8988T (cell line): ENCODE measurements at places on chromosomes 3 and 15.
A peak's percentile ranks its signal among the peaks of the same experiment; 100 is the strongest.

- DNase-seq: no peak
Observed at GRCh38 chr3:5312290-5312689, 124.8 kb downstream of the EDEM1 start.

- no peak for DNase-seq
Observed at GRCh38 chr3:102471001-102471400, 36.2 kb downstream of the ZPLD1 start.

- no peak for DNase-seq
Observed at GRCh38 chr3:53142986-53143385, 12.8 kb upstream of the RFT1 start.

- DNase-seq: no peak
Observed at GRCh38 chr3:58520403-58521335, 16.3 kb downstream of the ACOX2 start.

DNA sequence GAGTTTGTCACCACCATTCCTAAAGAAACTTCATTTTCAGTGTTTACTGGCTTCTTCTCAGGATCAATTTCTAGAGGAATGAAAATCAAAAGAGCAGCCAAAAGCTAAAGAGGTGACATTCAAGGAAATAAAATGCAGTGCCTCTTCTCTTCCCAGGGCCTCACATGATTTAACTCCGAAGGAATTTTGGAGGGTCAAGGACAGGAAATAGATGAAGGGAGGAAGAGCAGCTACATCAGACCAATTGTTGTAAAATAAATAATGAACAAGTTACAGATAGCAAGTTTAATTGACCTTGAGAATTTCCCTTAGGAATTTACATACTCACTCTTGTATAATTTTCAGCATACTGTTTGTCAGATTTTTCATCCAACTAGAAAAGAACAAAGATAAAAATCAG, 78.1 kb downstream of the LRRFIP2 start:
- DNase-seq: peak; percentile 20

GRCh38 chr15:44243141-44243540, 45.4 kb upstream of the GOLM2 start:
- no peak for DNase-seq

DNA sequence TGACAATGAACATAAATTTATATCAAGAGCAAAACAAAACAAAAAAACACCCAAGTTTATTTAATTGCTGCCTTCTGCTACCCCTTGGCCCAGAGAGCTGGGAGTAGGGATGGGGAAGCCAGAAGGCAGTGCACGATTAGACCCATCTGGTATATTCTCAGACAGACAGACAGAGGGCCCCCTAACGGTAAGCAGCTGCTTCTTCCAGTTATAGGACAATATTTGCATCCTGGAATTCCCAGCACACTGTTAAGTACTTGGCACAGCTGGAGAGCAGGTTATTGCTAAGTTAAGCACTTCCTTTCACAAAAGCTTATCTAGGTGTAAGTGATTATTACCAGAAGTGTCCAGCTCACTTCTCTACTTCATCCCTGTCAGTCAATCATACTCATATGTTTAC, 39.3 kb downstream of the C2CD4B start:
- DNase-seq: no peak

GRCh38 chr3:134430950-134431445, 54.8 kb downstream of the ANAPC13 start:
- no peak for DNase-seq

- DNase-seq: no peak
Observed at GRCh38 chr3:57224856-57225255, 2.7 kb upstream of the APPL1 start.

- DNase-seq: no peak
Observed at GRCh38 chr3:127867986-127868385, 45.7 kb upstream of the MGLL start.

DNA sequence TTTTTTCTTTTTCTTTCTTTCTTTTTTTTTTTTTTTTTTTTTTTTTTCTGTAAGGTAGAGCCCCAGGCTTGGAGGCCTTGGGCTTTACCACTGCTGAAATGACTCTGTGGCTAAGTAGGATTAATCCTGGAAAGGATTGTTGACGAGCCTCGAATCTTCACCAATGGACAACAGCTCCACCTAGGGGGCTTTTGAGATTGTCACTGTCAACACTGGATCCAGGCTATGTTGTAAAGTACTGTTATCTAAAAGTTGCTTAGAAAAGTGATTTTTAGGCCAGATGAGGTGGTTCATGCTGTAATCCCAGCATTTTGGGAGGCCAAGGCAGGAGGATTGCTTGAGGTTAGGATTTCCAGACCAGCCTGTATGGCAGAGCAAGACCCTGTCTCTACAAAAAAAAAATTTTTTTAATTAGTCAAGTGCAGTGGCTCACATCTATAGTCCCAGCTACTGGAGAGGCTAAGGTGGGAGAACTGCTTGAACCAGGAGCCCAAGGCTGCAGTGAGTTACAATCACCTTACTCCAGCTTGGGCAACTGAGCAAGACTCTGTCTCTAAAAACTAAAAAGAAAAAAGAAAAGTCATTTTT, 41.6 kb downstream of the KLHL18 start:
- DNase-seq: peak; percentile 53

DNA sequence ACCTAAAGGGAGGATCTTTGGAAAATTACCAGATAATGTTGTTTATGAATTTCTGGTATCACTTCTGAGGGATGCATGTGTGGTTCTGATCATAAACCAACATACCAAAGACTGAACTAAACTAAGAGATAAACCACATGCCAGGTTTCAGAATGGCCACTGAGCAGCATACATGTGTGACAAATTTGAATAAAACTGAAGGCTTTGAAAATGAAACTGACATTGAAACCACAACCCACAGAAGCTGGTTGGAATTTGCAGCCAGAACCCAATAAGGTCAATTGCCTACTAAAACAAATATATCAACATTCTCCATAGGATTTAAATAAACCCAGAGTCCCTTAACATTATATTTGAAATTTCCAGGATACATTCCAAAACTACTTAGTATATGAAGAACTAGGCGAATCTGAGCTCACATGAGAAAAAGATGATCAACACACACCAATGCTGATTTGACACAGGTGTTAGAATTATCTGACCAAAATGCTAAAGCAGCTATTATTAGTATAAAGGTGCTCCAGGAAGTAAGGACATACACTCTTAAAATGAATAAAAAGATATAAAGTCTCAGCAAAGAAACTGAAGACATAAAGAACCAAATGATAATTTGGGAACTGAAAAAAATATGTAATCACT, 125.0 kb downstream of the ZNF280D start:
- no peak for DNase-seq
